ENCODE measurements at places on chromosomes 16 and 17.

DNA sequence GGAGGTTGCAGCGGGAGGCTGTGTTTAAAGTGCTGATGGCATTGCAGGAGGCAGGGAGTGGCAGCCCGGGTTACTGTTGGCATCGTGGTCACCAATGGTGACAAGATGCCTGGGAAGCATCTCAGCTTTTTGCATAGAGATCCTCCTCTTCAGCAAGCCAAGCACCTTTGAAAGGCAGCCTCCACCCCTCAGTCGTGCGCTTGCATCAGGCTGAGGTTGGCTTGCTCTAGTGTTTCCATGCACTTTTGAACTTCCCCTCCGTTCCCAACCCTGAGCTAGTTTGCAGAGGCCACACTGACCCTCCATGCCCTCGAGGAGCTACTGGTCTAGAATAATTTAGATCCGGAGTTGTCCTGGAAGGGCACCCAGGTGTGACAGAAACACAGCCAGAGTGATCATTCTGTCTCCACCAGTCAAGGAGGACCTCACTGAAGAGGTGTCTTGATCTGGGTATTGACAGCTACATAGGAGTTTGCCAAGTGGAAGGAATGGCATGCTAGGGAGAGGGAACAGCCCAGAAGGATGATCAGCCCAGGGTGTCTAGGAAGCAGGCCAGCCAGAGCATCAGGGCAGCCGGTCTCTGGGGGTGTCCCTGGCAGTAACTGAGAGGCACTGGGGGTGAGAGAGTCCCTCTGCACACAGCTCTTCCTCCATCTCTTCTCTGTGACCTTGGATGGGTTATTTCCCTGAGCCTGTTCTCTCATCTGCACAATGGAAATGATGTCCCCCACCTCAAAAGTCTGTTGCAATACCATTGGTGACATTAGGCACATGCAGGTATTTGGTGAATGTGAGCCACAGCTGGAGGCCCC, 7.7 kb downstream of the BEAN1 start:
- DNase-seq: no peak

DNA sequence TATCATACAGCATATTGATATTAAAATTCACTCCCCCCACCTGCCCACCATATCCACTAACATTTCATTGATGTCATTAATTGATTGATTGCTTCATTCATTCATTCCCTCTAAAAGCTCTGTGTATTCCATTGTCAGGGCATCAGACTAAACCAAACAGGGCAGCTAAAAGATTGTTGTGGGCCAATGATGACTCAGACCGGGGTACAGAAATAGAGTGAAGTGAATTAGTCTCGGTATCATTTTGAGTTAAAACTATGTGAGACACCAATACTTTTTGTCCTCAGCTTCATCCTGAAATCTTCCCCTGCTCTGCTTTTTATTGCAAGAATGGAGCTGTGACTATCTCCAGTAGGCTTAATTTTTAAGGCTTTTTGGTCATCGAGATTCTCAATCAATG, 868.3 kb downstream of the CDH11 start:
- DNase-seq: peak; percentile 9

DNA sequence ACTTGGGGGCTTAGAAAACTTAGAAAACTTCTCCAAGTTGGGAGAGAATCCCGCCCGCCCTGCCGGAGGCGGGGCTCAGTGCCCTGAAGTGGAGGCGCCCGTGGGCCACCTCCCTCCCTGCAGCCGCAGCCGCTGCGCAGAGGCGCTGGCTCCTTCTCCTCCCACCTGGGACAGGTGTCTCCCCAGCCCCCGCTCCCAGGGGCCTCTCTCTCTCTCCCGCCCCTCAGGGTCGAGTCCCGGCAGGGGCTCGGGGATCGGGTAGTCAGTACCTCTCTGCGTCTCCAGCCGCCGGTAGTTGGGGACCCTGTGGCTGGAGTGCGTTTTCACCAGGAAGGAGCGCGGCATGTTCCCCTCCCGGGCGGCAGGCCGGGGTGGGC, 257 bp downstream of the SNAI3 start:
- DNase-seq: no peak

DNA sequence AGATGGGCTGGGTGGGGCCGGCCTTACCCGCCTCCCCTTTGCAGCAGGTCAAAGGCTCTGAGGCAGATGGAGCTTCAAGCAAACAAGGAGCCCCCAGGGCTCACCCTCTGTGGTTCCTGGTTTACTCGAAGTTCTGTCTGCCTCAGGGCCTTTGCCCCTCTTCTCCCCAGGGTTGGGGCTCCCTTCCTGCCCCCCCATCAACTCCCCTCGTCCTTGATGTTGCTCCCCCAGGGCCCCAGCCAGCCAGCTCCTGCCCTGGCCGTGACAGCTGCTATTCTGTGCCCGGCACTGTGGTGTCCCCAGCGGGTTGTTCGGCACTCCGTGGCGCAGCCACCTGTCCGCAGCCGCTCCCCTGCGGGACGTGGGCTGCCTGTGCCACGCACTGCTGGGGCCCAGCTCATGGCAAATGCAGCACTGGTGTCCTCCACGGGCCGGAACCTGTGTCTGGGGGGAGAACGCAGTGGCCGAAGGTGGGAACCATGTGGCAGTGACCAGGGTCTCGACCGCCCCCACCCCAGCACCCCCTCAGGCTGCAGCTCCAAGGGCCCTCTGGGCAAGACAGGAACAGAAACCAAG, 4.3 kb upstream of the METRN start:
- no peak for DNase-seq

DNA sequence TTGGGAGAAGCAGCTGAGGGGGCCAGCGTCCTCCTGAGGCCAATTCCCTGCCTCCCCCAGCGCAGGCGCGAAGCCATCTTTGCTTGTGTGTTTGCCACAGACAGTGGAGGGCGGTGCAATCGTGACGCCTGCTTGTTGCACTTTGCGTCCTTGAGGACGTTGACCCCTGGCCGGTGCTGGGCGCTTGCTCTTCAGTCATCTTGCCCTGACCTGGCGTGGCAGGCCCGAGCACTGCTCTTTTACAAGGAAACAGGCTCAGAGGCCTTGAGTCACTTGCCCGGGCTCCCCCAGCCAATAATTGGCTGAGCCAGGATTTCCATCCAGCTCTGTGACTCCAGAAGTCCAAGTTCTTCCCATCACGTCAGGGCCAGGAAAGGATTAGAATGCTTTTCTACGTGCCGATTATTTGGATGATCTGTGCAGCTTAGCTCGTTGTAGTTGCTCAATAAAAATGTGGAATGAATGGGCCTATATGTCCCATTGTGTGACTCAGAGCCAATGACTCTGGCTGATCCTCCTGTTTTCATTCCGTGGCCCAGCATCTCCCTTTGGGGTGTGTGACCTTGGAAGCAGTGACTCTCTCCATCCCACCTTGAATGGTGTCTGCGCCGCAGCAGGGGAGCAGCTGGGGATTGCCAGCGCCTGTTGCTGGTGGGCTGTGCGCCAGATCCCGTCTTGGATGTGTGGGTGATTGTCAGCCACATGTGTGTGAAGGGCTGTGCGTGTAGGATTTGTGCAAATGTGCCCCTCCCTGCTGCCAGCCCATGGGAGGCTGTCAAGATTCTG, 214.1 kb downstream of the SEC14L1 start:
- DNase-seq: peak; percentile 99

DNA sequence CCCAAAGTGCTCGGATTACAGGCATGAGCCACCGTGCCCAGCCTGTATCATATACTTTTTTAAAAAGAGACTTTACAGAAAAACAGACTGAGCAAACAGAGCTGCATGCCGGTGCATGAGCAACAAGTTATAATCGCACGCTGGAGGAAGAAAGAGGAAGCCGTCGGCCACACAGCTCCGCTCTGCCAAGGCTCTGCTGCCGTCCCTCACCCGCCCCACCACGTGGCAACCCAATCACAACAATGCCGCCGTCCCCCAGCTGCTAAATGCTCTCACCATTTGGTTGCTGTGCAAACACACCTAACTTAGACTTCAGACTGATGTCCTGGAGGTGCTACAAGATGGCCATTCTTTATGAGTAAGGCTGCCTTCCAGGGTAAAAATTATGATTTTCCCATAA, 83.5 kb downstream of the ADCY9 start:
- DNase-seq: no peak

DNA sequence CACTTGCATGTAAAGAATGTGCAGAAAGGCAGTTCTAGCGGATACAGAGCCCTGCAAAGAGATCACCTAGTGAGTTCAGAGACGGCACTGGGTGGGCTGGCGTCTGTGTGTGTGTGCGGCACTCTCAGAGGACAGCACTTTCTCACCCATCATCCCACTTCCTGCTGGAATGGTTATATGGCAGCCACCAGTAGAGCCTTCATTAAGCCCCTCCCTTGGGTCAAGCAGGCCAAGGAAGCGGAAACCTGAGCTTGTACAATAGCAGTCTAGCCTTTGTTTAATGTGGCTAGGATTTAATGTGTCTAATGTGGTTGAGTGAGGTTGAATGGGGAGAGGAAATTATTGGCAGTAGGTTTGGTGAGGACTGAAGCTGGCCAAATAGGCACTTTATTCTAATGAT, 88.3 kb upstream of the ELAC2 start:
- no peak for DNase-seq

GRCh38 chr17:36837195-36837938, 99.9 kb upstream of the LHX1 start:
- DNase-seq: no peak

- no peak for DNase-seq
Measured at GRCh38 chr16:47008612-47009011, 35.1 kb upstream of the DNAJA2 start.

GRCh38 chr17:44673893-44674292, 15.7 kb downstream of the CCDC43 start:
- DNase-seq: peak; percentile 39

DNA sequence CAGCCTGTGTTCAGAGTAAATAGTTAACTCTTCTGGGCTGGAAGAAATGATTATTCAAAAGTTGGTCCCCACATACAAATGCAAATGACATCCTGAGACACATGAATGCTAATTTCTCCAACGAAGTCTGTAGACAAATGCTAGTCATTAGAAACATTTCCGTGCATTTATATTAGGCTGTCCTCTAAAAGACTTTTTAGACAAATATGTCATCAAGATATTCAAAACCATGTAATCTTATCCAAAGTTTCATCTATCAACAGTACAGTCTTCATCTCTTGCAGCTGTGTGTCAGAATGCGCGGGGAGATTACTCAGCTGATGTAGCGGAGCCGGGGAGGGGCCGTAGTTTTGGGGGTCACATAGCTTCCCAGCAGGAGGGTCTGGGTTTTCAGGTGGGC, 33.8 kb upstream of the MAF start:
- DNase-seq: no peak

- DNase-seq: peak; percentile 66
Measured at GRCh38 chr17:8391711-8392110, 5.9 kb downstream of the RNF222 start.

DNA sequence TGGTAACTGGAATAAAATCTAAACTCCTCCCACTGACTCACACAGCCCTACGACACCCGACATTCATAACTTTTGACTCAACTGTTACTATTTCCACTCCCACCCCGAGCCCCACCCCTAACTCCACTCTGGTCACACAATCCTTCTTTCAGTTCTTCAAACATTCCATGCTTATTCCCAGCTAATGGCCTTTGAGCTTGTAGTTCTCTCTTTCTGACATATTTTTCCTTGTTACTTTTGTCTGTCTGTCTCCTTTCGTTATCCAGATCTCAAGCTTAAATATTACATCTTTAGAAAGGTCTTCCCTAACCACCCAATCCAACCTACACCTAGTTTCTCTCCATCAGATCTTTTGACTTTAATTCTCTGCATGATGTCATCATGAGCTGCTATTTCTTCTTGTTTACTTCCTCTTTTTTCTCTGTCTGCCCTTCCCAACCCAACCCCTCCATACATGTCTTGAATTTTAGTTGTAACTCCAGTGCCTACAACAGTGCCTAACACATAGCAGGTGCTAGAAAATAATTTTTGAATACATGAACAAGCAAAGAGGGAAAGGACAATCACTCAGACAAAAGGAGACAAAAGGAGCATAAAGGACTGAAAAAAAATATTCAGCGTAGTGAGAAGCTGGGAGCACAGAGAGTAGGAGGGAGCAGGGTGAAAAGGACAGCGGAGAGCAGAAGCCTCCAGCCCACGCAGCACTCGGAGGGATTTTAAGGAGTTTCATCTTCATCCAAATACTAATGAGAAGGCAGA, 65.2 kb upstream of the SMIM36 start:
- peak; percentile 81 for DNase-seq

GRCh38 chr16:50879873-50880695, 138.2 kb downstream of the CYLD start:
- no peak for DNase-seq

DNA sequence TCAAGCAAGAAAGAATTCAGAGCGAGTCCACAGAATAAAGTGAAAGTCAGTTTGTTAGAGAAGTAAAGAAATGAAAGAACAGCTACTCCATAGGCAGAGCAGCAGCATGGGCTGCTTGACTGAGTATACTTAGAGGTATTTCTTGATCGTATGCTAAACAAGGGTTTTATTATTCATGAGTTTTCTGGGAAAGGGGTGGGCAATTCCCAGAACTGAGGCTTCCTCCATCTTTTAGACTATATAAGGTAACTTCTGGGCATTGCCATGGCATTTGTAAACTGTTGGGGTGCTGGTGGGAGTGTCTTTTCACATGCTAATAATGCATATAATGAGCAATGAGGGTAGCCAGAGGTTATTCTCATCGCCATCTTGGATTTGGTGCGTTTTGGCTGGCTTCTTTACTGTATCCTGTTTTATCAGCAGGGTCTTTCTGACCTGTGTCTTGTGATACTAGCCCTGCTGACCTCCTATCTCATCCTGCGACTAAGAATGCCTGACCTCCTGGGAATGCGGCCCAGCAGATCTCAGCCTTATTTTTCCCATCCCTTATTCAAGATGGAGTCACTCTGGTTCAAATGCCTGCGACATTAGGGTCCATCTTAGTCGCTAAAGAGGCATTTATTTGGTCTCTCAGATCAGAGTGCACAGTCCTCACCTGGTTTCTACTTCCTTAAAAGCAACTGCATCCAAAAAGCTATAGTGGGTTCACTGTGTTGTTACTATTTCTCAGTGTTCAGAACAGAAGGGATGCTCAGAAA, 100.6 kb upstream of the CACNG5 start:
- DNase-seq: no peak

GRCh38 chr17:63533433-63534077, 10.4 kb downstream of the KCNH6 start:
- no peak for DNase-seq

GRCh38 chr16:1163567-1164055, 10.7 kb downstream of the CACNA1H start:
- peak; percentile 9 for DNase-seq

DNA sequence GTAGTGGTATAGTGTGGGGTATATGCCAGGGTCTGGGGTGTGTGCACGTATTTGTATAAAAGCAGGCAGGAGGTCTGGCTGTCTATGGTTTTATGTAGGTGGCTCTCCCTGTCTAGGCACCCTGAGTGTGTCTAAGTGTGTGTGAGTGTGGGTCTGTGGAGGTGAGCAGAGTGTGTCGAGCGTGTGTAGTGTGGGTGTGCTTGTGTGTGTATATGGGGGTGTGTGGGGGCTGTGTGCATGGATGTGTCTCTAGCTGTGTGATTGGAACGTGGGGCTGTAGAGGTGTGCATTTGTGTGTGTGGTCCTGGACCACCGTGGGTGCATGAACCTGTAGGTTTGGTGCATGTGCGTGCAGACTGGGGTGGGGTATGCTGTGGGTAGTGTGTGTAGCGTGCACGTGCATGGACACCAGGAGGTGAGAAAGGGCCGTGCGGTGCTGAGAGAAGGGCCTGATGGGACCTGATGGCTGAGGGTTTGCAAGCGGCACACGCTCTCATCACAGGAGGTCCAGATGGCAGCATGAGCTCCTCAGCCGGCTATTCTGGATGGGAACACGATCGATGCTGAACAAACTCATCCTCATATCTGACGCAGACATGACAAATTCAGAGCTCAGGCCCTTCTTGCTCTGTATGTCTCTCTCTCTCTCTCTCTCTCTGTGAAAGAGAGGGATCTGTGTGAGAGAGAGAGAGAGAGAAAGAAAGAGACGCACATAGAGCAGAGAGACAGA, 27.7 kb downstream of the SPACA3 start:
- DNase-seq: no peak

- peak; percentile 32 for DNase-seq
Measured at GRCh38 chr16:50821586-50821985, 79.7 kb downstream of the CYLD start.

Data from EH (cell line).